ENCODE measurements at places on chromosomes 3 and 15. TPM values are rescaled to one million over a fixed set of nuclear protein-coding genes. Genes with fewer than 3 reads are reported as not detected.
A peak's percentile ranks its signal among the peaks of the same experiment; 100 is the strongest.

DNA sequence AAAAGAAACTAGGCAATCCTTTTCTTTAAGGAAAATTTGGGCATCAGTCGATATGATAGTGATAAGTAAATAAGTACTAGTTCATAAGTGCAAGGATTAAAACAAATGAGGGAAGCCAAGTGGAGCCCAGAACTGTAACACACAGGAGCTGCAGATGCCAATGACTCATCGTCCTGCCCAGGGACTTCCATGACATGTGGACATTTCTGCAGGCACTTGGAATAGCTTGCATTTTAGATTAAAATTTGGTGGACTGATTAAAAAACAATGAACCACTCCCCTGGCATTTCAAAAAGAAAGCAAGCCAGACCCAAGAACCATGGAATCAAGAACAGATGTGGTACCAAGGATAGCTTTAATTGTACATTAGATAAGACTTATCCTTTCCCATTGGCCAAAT, 2.9 kb downstream of the SAMD7 start:
- DNase-seq = no peak

Gene SELENOS
- 50.6 TPM for total RNA-seq

Gene ADCY5
- total RNA-seq = 249 TPM

DNA sequence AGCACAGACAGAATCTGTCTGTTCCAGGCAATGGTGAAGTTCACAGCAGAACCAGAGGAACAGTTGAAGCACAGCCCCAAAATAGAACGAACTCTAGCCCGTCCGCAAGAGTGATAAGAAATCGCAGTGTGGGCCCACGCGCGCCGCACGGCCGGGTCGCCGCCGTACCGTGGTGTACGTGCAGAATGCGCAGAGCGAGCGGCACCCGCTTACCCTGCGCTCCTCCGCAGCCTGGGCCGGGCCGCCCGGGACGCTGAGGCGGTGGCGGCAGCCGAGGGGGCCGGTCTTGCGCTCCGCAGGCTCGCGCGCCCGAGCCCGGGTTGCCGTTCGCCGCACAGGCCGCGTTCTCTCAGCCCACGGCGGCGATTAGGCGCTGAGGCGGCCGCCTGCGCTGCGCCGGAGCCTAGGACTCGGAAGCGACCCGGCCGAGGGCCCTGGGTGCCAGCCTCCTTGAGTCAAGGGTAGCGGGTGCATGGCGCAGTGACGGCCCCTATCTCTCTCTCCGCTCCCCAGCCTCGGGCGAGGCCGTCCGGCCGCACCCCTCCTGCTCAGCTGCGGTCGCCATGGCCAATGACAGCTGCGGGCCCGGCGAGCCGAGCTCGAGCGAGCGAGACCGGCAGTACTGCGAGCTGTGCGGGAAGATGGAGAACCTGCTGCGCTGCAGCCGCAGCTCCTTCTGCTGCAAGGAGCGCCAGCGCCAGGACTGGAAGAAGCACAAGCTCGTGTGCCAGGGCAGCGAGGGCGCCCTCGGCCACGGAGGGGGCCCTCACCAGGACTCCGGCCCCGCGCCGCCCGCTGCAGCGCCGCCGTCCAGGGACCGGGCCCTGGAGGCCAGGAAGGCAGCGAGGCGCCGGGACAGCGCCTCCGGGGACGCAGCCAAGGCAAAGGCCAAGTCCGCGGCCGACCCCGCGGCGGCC, 20.5 kb downstream of the WDR73 start:
- peak; percentile 76 for DNase-seq

DNA sequence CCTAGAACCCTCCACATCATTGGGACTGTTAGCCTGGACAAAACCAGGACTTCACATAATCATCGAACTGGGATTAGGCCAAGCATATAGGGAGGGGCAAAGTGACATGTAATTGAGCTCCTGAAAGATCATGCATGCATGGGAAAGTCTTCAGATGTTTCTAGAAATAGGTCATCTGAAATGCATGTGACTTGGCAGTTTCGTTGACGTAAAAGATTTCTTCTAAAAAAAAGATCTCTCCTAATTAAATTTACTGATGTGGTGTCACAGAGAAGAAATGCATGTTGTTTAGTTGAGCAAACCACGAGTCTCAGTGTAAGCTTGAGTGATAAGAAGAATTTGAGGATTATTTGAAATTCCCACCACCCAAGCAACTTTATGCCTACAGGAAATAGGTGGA, 70.0 kb upstream of the LIMD1 start:
- DNase-seq = no peak

DNA sequence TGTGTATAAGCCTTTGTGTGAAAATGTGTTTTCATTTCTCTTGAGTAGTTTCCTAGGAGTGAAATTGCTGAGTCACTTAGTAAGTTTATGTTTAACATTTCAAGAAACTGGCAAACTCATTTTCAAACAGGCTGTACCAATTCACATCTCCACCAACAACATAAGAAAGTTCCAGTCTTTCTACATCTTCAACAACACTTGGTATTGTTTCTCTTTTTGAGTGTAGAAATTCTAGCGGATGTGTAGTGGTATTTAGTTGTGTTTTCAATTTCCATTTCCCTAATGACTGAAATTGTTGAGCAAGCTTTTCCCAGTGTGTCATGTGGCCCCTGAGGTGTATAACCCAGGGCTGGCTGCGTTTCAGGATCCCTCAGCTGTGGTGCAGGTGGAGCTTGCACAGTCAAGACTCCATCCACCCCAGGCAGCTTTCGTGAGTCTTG, 258.5 kb downstream of the PDCD6IP start:
- no peak for DNase-seq

Gene PLIN1
- total RNA-seq = 1.6 TPM

Gene ANKUB1
- not detected for total RNA-seq

Gene CLRN1
- not detected for total RNA-seq

- DNase-seq = no peak
Measured at GRCh38 chr3:127185962-127186674, 6.8 kb upstream of the PRR23E start.

DNA sequence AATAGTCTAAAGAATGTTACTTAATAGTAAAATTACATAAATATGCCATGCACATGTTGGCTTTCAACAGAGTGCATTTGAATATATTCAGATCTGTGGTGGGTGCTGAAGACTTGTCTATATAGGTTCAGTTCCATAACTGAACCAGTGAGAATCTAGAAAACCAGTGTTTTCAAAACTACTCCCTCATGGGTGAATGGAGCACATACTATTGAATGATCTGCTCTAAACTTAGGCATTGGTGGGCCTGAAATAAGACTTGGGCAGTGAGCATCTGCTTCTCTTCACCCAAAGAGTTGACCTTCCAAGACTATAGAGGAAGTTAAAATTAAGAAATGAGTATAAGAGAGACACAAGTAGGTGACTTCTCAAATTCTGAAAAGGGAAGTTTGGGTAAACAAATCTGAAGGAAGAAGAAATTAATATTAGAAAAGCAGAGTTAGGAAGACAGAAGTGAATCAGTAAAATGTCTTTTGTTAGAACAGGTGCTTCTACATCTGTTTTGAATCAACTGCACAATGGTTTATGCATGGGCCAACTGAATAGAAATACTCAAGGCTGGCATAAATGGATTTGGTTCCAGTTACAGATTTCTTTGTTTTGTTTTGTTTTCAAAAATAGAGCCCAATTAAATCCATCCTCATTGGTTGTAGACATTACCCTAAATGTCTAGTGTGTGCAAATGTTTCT, 19.3 kb downstream of the ALCAM start:
- DNase-seq = no peak

DNA sequence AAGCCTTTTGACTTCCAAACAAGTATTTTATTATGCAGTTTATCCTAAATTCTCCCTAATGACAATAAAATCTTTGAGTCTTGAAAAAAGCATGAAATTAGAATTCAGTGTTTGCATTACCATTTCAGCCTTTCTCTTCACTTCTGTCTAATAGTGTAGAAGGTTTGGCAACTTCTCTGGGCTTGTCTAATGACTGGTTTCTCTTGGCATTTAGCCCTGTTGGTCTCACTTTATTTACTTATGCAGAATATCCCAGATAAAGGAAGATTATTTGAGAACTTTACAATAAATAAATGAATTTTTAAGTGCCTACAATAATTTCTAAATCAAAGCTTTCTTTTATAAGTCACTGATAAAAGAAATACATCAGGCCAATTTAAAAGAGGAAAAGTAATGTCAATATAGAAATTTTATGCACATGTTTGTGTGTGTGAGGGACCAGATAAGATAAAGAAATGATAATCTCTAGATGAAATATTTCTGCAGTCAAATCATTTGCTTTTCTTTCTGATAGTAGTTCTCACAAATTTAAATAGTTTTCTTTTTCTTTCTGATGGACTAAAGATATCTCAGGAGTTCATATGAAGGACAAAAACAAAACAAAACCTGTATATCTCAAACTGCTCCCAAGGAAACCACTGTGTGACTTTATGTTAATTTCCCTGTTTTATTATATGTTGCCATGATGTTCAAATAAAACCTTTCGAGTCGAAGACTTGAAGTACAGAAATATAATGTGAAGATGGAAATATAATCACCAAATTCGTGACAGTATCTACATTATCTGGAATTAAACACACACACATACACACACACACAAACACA, 533.1 kb upstream of the CBLB start:
- no peak for DNase-seq

Data from left ventricle myocardium inferior (tissue), 1 donor.